ENCODE measurements at places on chromosomes 3 and 15.

- no peak for DNase-seq
These were observed 63.4 kb upstream of the ADAMTS17 start for GRCh38 chr15:100405179-100405578.

DNA sequence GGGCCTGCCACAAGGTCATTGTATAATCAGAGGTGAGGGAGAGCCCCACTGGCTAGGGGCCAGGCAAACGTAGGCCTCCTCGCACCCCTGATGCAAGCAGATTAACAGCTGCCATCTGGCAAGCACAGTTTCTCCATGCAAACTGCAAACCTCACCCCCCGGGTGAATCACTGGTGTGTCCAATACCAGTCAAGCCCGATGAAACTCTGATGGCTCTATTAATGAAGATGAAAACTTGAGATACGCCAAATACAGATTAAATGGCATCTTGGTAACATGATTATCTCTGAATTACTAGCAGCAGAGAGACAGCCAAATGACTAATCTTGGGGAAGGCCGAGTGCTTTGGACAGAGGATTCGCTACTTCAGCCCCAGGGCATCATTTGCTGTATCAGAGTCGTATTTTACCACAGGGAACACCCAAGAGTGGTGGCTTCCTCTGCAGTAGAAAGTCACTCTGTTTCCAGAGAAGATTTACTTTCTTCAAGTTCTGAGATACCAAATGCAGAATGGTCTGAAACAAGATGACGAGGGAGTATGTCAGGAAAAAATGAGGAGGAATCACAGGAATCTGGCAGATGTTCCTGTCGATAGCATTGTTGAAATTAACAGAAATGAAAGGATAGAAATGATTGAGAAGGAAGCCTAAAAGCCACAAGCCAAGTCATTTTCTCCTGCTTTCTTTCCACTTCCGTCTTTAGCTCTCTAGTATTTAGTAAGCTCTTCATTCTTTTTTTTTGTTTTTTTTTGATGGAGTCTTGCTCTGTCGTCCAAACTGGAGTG, 96.2 kb upstream of the NR2F2 start:
- DNase-seq = no peak

GRCh38 chr15:39629371-39629770, 48.5 kb downstream of the THBS1 start:
- DNase-seq = no peak

DNA sequence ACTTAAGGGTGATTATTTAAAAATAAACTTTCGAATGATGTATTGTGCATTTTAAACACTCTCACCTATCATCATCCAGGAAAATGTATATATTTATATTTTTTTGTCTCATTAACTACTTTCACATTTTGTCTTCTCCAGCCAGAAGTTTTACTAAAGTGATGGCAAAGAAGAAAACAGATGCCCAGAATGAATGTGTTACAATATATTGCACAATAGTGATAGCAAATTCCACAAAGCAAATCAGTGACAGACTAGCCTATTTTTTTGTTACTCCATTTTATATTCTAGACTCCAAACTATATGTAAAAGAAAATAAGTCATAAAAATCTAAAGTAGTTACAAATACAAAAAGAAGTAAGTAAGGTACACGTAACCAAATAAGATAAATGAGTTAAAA, 414.7 kb downstream of the EPHA3 start:
- DNase-seq = no peak
